ENCODE measurements at places on chromosomes 3 and 15.

GRCh38 chr3:183825456-183826161, at the start of gene MAP6D1:
Gene MAP6D1 (minus strand): TSS chr3:183825577. CDS start chr3:183825547, 30 bp downstream.
- DNase-seq = peak; percentile 55

DNA sequence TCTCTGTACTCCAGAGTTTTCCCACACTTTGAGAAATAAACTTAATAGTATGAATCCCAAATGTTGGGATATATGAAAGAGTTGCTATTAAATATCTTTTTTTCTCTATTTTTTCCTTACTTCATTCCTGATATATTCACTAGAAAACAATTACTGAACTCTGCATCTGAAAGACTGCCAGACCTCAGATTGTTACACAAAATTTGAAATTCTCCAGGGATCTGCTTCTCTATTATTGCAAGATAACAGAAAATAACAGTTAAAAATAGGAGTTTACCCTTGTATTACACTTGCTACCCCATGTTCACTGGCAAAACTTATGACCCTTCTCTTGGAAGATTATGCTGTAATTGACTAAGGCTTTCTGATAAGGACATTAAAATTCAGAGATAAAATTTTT, 11.7 kb upstream of the P3H2 start:
- no peak for DNase-seq

DNA sequence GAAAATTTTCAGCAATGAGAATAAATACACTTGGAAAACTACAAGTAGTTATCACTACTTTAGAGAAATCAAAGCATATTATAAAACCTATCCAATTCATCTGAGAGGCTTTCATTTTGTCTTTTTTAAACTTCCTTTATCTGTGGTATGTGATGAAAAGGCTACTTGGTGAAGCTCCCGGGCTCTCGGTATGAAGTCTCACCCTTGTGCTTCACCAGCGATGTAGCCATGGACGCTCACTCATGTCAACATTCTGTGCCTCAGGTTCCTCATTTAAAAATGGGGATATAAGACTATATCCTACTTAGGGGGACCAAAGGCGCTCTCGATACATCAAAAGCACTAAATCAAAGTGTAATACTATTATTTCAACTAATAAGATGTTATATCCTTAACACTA, 14.9 kb downstream of the SATB1 start:
- DNase-seq = no peak

DNA sequence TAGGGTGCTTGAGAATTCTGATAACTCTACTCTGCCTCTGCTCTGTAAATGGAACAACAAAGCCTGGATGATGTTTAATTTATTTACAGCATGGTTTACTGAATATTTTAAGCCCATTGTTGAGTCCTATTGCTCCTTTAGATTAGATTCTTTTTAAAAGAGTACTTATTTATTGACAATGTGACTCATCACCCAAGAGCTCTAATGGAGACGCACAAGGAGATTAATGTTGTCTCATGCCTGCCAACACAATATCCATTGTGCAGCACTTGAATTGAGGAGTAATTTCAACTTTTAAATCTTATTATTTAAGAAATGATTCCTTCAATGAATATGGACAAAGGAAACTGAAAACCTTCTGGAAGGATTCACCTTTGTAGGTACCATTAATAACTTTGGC, 691.4 kb downstream of the ZBBX start:
- DNase-seq = no peak

DNA sequence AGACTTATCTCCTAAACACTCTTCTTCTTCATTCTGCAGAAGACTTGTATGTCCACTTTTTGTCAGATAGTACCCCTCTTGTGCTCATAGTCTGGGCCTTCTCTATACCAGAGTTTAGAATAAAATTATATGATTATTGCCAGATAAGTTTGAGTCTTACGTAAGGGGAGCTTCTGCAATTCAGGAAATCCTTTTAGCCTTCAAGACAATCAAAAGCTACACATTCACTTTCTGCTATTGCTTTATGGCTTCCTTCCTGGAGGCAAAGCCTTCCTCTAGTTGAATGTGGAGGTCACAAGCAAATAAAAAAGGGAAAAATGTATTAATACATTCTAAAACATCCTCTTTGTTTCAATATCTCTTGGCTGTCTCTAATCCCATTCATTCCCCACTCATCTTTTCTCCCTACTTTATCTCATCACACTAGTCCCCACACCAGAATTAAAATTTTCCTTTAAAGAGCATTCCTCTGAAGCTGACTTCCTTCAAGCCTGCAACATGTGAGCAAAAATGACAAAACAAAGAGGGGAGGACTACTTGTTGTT, 186.8 kb downstream of the CPNE4 start:
- DNase-seq = no peak

- DNase-seq = no peak
Measured at GRCh38 chr3:50068134-50068533, 20.6 kb upstream of the RBM5 start.

- no peak for DNase-seq
Measured at GRCh38 chr15:78654272-78654671, 13.3 kb upstream of the CHRNB4 start.

- DNase-seq = no peak
Measured at GRCh38 chr3:60630953-60631352, 620.3 kb downstream of the FHIT start.

DNA sequence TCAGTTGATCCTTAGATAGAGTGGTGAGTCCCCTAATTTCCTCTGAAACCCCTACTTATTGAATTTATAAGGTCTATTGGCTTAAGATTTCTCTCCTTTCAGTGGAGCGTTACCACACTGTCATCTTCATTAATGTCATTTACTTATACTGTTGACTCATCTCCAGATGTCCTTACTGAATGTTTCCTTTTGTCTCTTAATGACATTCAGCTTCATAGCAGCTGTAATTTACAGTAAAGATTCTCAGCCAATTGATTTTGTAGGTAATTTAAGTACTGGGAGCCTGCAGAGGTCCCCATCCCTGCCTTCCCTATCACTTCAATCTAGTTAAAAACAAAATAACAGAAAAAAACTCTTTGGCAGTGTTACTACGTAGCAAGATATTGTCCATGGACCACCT, 18.8 kb downstream of the STX19 start:
- no peak for DNase-seq

- no peak for DNase-seq
Measured at GRCh38 chr15:58704155-58704865, 45.2 kb downstream of the ADAM10 start.

- no peak for DNase-seq
Measured at GRCh38 chr3:135448520-135448919, 517.0 kb upstream of the PPP2R3A start.

DNA sequence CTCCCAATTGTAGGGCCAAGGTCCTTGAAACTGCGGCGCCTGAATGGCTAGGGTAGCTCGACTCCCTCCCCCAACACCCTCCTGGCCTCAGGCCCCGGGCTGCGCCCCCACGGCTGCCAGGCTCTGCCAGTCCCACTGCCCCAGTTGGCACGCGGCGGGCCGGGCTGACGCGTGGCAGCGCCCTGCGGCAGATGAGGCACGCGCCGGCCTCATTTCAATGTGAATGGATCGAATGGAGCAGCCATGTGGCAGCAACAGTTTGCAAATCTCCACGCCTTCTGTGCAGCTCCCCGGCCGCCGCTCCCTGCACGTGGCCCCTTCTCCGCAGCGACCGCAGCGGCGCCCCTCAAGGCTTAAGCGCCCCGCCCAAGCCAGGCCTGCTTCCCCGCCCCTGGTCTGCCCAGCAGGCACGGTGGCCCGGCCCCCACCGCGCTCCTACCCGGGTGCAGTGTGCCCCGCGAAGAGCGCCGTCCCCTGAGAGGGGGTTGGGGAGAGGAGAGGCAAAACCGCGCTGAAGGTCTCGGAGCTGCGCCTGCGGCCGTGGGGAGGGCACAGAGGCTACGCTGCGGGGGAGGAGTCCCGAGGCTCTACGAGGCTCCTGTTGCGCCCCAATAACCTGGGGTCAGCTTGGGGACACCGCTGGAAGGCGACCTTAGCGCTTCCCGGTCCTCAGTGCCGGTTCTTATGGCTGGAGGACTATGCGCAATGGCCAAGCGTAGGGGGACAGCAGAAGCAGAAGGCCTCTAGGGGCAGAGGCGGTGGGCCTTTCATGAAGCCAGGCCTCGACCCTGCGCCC, 3.1 kb upstream of the DLL4 start:
- no peak for DNase-seq

DNA sequence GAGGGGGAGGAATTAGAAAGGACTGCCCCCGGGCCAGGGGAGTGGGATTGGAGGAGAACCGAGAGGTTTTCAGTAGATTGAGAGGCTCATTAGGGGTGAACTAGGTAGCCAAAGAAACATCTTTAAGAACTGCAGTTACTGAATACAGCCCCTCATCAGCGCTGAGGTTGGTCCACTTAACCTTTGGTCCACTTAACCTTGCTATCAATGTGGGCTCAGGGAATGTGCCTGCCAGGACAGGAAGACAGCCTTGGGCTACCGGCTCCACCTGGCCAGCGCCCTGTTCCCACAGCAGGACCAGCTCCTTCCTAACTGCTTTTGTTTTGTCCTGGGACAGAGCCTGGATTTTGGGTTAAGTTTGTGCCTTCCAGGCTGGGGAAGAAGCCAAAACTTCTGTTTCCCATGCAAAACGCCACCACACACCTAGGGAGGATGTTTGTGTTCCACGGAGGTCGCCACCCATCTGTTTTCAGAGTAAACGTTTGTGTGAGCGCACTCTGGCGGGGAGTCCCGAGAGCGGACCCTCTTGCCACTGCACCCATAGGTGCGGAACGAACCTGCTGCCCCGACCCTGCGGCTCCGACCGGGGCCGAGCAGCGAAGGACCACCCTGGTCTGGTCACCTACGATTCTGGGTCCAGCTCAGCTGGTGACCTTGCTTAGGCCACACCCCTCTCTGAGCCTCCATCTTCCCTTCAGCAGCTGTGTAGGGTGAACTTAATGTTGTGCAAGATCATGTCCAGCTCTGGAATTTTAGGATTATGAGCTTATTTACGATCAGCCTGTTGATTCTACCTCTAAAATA, 107.4 kb downstream of the VGLL4 start:
- no peak for DNase-seq
